Stimulated activated CD8-positive, alpha-beta memory T cell treated with anti-CD3 and anti-CD28 coated beads, Interleukin-15, amount 100 ng/mL, for 24 hours (primary cell): ENCODE measurements at places on chromosomes 5 and 9.

DNA sequence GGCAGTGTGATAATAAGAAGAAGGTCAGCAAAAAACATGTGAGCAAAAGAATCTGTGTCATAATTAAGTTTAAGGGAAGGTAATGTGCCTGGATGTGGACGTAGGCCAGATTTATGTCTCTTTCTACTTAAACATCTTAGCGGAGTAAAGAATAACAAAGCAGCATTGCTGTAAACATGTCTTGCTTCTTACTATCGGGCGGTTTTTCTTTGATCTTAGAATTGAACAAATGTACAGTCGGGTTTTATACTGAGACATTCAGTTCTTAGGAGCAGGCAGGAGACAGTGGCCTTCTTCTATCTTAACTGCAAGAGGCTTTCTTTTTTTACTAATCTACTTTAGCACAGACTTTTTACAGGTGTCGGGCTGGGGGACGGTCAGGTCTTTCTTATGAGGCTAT lies 40.4 kb upstream of the FLT4 start:
- no peak for DNase-seq

DNA sequence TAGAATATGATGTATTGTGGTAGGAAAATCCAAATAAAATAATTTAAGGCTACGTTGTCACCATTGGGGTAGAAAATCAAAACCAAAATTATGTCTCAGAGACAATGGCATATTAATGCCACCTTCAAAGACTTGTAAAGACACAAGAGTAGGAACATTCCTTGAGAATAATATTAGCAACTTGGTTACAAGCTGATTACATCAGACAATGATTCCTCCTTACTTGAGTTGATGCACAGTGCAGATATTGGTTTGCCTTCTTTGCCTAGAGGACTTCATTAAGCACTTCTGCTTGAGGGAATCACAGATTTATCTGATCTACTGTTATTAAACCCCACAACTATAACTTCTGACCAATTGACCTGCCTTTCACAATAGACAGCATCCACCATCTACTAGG lies 500.2 kb downstream of the CDH9 start:
- DNase-seq: no peak

- no peak for DNase-seq
These were observed 43.9 kb downstream of the ZNF608 start for GRCh38 chr5:124702525-124702924.

DNA sequence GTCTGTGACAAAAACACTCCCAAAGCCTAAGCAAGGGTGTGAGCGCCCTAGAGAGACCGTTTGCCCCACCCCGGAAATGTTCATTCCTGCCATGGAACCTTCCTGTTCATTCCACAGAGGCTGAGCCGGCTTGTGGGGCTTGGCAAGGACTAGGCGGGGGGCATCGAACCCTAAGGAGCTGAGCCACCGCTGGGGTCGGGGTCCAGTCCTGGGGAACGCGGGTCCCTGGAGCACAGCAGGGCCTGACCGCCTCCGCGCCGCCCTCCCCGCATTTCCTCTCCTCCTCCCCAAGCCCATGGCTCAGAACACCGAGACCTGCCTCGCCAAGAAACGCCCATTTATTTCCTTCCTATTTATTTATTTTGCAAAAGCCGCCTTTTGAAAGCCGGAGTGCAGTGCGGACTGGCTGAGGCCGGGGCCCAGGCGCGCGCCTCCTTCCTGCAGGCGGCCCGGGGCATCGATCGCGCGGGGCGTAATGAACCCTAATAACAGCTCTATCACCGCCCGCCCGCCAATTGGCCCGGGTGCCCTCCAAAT lies 228.9 kb upstream of the IRX4 start:
- no peak for DNase-seq

DNA sequence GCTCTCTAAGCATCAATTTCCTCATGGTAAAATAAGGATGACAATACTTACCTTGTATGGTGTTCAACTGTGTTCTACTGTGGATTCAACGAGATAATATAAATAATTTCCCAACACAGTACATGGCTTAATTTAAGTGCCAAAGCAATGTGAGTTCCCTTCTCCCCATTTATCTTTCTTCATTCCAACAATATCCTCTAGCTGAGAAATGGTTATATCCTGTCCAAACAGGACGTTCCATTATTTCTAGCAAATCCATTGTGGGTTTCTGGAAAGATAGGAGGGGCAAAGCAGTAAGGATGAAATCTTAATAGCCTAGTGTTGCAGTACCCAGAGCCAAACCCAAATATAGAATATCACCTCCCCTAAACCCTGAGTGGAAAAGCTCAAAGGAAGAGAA lies 22.0 kb downstream of the ABCA1 start:
- no peak for DNase-seq

DNA sequence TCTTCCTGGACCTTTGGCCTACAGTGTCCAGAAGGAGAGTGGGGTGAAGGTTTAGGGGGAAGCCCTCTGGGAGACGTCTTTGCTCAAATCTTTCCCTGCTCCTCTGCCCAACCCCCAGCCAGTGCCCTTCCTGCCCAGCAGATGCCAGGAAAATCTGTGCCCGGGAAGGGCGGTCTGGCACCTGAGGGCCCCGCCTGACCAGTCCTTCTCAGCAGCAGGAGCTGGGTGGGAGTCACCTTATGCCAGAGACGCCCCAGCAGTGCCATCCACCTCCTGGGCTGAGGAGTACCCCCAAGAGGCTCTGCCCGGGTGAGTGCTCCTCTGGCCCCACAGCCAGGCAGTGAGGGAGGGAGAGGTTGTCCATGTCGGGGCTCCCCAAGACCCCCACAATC lies 14.9 kb upstream of the CERCAM start:
- DNase-seq: no peak

DNA sequence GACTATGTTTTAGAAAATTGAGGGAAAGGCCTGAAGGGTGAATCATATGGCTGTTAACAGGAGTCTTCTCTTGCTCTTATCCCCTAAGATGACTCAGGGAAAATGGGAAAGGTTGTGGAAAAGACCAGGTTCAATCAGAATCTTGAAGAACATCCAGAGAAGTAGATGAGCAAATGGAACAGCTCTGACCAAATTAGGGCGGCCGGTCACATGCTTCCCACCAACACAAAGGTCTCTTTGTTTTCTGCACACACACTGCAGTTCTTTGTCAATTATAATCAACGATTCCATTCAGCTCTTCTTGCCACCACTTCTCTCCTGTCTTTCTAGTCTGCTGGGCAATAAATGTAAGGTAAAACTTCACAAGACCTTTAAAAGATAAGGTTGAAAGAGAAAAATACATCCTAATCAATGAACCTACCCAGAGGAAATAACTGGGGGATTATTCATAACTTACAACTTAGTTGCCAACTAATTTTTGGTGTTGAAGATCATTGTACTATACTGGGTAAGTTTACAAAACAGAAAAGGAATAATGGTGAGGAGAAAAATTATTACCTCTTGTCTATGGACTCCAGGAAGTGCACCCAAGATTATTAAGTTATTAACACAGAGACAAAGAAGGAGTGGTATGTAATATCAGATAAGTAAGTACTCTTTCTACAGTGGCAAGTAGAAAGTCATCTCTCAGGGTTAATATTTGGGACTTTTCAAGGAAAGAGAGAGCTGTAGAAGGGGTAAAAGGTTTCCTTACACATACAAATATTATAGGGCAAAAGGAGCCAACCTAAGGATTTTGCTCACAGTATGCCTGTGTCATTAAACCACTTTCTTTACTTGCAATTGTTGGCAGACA lies 441.9 kb upstream of the PIK3R1 start:
- DNase-seq: no peak

- DNase-seq: no peak
These were observed 115.9 kb upstream of the FCN2 start for GRCh38 chr9:134764473-134765269.

DNA sequence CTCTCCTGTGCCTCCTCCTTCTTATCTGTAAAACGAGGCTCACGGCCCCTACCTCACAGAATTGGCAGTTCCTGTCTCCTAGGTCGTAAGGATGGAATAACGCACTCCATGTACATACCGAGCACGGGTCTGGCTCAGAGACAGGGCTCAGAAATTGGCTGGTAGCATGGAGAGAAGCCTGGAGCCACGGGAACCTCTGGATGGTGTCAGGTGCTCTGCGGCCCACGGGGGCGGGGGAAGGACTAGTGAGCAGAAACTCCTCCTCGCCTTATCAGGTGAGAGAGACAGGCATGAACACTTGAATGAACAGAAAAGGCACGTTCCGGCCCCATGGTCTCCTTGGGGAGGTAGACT lies 15.4 kb upstream of the C5orf47 start:
- no peak for DNase-seq

DNA sequence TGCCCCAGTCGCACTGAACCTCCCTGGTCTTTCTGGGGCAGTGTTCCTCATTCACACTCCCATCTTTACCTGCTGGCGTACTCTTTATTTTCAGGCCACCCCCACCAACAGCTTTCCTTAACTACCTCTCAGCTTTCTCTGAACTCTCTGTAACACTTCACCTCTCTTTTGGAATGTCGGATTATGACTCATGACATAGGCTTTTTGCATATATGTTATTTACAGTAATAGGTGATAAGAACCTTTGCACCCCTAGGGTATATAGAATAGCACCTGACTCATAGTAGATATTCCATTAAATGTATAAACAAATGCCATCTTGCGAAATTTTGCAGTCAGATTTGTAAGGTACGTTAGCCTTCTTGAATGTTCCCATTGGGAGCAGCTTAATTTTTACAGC lies 52.9 kb upstream of the MIER3 start:
- no peak for DNase-seq

GRCh38 chr5:157582731-157583620 lies 7.4 kb upstream of the ADAM19 start:
- DNase-seq: no peak

DNA sequence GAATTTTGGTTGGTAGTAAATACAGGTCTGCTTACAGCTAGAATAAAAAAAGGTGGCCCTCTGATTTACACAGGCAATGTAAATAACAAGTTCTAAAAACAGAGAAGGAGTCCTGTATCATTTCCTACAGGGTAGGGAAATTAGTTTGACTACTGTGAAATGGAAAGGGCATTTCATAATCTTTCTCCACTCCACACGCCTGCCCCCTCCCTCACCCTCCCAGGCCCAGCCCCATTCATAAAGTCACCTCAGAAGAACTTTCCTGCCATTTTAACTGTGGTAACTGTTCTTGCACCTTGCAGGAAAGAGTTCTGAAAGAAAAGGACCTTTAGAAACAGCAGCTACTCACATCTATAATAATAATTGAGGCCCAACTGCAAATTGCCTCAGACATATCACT lies 69.7 kb downstream of the MEF2C start:
- no peak for DNase-seq

DNA sequence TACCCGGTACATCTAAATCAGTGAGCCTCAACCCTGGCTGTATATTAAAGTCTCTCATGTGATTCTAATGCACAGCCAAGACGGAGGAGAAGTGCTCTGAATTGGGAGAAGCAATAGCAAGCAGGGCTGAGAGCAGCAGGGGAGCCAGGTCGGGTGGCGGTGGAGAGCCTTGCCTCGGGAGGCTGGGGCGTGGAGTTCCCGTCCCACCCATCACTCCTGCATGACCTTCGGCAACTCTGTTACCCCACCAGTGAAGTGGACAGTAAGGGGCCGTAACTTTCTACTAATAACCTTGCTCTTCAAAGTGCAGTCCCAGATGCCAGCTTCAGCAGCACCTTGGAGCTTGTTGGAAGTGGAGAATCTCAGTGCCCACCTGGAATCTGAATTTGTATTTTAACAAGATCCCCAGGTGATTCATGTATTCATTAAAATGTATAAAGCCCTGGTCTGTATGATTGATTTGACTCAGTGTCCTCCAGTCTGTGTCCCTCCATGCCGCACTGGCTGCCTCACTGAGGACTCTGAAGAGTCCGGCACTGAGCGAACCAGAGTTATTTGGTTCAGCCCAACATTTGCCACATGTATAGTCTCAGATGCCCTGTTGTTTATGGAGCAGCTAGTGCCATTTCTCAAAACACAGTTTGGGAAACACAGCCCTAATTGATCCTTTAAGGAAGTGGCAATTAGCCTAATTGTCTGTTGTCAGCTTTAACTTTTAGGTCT lies 6.5 kb downstream of the ERGIC1 start:
- no peak for DNase-seq

- DNase-seq: no peak
These were observed 977 bp downstream of the BTNL9 start for GRCh38 chr5:181041043-181041442.

GRCh38 chr5:44875661-44876605 lies 67.2 kb downstream of the MRPS30 start:
- no peak for DNase-seq

- DNase-seq: no peak
These were observed 24.5 kb downstream of the POLK start for GRCh38 chr5:75536147-75536546.

DNA sequence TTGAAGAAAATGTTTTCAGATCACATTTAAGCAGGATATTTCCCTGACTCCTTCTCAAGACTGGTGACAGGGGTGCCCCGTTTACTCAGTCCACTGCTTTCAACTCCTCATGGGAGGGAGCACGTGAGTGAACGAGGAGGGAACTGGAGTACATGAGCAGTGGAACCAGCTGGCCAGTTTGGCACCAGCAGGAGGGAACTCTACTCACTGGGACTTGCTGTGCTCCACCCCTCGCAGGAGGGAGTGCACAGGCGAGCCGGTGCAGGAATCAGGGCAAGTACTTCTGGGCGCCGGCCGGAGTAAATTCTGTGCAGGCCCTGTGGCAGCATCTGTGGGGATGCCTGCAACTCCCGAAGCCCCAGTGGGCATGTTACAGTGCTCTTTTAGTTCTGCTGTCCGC lies 1941.1 kb upstream of the C9orf72 start:
- DNase-seq: no peak

DNA sequence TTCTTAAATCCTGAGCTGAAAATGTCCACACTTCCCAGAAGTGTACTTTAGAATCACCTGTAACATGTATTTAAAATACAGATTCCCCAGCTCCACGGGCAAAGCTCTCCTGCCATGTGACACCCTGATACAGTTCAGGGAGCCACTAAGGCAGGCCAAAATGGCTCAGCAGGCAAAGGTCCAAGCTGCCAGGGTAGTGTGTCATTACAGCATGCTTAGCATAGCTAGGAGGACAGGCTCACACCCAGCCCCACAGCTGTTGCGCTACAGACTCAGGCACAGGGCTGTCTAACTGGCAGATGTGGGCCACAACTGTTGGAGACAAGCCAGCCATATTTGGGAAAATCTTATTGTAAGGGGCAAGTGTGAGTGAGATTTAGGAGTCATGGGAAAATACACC lies 73.0 kb downstream of the C9orf85 start:
- no peak for DNase-seq

DNA sequence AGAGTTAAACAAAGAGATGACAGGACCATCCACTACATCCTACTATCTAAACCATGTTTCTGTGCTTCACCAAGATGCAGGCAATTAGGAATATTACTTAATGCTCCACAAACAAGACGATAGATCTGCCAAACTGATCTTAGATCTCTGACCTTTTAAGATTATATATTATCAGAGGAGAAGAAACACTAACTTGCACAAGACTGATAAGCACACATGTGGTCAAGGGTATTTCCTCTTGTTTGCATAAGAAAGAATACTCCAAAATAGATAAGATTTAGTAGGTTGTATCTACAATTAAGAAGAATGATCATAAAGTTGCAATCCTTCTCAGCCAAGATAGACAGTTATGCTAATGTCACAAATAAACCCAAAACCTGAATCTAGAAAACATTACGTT lies 601.0 kb upstream of the ACO1 start:
- DNase-seq: no peak
